Cortex of kidney (tissue), 1 donor: ENCODE measurements at places on chromosomes 11 and 22.

GRCh38 chr11:2989551-2989950, 2.6 kb downstream of the NAP1L4 start:
- DNase-seq: no peak

GRCh38 chr22:42932857-42933484, 75.9 kb upstream of the ARFGAP3 start:
- DNase-seq: no peak

DNA sequence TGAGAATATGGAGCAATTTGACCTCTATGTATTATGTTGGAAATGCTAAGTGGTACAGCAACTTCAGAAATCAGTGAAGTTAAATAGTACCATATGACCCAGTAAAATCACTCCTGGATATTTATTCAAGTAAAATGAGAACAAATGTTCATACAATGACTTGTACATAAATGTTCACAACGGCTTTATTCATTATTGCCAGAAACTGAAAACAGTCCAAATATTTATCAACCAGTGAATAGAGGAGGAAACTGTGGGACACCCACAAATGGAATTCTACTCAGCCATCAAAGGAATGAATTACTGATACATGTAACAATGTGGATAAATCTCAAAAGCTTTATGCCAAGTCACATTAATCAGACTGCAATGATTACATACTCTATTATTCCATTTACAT, 416.3 kb downstream of the AASDHPPT start:
- no peak for DNase-seq

- DNase-seq: no peak
Measured at GRCh38 chr22:31814942-31815341, 61.1 kb downstream of the DEPDC5 start.

GRCh38 chr11:20308601-20309000, 54.9 kb upstream of the HTATIP2 start:
- DNase-seq: no peak

DNA sequence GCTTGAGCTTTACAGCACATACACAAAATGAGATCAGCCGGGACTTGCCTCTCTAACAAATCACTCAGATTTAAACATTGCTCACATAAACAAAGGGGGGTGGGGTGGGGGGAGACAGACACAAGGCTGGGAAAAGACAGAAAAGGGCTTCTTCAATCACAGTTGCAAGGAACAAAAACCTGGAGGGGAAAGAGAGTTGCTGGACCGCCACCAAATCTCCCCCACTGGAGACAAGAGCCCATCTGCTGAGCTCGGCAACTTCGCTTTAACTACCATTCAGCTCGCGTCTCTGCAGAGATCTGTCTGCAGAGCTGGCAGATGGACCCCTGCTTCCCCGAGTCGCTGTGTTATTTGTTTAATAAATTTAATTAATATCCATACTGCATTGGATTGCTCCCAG, 165.0 kb downstream of the RCN1 start:
- no peak for DNase-seq

GRCh38 chr11:22342211-22343031, 4.2 kb downstream of the SLC17A6 start:
- no peak for DNase-seq

GRCh38 chr11:104191124-104191523, 27.2 kb upstream of the PDGFD start:
- no peak for DNase-seq

GRCh38 chr11:62705413-62705812, 1.8 kb downstream of the BSCL2 start:
- DNase-seq: no peak

DNA sequence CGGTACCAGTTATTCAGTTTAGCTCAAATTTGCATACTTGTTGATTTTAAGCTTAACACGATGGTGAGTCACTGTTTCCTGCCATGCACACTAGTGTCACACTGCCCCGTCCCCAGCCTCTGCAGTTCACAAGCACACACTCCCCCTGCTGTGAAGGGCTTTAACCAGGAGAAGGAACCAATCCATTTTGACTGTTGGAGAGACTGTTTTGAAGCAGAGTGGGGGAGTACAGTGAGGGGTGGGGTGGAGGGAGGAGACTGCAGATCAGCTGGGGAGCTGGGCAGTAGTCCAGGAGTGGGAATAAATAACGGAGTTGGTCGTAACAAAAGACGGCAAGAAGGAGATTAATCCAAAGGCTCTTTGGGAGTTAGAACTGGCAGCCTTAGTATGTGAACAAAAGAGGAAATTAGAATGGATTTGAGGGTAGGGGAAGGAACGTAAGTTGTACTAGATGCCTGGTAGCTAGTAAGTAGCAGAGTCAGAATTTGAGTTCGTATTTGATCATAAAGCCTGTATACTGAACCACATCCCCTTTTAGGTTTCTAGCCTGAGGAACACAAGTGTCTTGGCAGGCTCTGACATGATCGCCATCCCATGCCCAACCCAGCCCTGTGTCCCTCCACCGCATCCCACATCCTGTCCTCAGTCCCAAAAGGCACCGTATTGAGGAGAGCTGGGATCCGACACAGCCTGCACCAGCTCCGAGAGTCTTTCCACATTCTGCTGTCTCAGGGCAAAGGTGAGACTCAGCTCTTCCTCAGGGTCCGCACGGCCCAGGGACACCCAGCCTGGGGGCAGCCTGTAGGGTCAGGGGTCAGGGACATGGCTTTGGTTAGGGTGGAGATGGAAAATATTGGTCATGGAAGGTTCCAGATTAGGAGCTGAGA, 862 bp downstream of the TPP1 start:
- DNase-seq: no peak

- no peak for DNase-seq
Measured at GRCh38 chr11:128598506-128599150, 11.3 kb upstream of the ETS1 start.

GRCh38 chr11:77249427-77249826, 52.1 kb downstream of the GDPD4 start:
- DNase-seq: no peak

- no peak for DNase-seq
Measured at GRCh38 chr11:44944181-44944852, 6.4 kb downstream of the TP53I11 start.

DNA sequence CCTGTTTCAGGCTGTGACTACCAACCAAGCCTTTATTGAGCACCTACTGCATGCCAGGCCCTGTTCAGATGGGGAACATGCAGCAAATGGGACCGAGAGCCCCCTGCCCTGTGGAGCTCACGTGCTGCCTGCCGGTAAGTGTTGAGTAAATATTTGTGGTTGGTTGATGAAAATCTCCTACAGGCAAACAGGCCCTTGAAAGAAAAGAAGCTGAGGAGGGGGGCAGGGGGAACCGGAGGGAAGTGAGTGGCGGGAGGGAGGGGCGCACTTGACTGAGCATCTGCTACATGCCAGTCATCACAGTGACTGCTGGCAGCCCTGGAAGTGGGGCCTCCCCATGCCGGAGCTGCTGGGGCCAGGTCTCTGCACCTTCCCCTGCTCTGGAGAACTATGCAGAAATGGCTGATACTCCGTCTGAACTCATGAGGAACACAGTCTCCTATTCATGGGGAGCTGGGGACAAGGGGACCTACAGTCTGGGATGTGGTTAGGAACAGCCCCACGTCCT, 34.2 kb downstream of the MACROD1 start:
- DNase-seq: no peak

- no peak for DNase-seq
Measured at GRCh38 chr11:76677458-76677765, 6.9 kb upstream of the LRRC32 start.

GRCh38 chr22:47123827-47124442, 361.5 kb downstream of the TBC1D22A start:
- DNase-seq: no peak

DNA sequence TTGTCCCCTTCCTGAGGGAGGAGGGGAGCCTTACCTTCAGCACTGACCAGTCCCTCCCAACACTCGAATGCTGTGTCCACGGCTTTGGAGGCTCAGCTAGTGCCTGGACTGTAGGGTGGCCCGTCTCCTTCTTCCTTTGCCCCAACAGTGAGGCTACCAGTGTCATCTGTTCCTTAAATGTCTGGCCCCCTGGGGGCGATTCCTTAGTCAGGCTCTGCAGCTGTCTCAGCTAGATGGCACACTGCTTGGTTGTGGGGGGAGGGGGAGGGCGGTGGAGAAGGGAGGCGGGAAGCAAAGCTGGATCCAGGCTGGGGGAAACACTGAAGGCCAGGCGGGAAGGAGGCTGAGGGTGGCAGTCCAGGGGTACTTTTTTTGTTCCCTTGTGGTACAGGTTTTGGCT, at the start of gene IGSF22:
Gene IGSF22, minus strand, starts transcription at position 149 of the 400 bp plus-strand sequence. CDS start 1,952 bp downstream, outside the sequence.
- no peak for DNase-seq

DNA sequence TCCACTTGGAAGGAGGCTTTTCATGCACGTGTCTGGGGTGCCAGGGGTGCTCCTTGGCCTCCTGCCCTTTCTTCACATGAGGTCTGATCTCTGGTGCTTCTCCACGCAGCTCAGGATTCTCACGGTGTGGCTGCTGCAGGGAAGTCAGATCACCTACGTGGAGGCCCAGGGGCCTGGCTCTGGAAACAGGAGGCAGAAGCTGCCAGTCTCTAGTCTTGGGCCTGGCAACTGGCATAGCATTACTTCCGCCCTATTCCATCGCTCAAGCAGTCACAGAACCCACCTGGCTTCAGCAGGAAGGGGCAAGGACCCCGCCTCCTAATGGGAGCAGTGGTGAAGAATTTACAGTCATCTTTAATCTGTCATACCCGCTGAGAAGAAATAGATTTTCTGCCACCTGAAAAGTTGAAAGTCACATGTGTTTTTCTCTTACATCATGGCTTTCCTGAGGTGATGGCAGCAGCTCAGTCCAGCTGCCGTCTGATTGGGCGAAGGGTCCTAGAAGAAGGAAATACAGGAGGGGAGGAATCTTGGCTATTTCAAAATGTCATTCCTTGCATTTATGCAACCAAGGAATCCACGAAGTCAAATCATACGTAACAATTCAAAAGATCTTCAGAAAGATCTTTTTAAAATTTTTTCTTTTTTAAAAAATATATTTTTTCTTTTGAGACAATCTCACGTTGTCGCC, 50.1 kb upstream of the DKK3 start:
- DNase-seq: no peak

DNA sequence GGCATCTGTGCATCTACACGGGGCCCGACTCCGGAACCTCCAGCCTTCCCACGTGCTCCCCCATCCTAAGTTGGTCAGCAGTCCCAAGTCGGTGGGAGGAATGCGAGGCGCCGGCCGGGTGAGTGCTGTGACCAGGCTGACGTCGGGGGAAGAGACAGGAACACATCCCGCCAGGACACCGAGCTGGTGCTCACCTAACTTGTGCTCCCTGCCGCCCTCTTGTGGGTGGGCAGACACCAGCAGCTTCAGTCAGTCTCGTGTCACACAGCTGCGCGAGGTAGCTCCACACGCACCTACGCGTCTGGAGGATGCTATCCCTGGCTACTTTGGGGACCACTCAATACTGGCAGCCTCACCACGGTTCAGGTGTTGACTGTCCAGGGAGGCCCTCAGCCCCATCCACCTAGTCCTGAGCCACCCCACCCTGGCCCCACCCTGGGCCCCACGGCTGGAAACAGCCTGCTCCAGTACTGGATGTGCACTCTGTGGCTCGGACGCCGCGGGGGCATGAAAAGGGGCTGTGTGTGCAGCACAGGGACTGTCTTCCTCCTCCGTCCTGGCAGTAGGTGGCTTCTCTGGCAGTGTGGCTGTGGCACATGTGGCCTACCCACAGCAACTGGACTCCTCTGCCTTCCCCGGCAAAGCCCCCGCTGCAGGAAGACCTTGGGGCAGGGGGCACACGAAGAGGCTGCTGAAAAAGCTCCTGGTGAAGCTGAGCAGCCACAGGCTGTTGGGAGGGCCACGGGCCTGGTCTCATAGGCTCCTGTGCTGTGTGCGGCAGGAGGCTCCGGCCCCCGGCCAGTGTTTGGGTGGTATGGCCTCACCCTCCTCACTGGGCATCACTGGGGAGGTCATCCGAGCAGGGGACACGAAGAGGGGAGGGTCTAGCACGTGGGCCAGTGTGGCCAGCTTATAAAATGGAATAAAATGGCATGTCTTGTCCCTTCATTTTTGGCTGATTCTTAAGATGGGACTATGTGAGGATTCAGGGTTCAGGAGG, 11.2 kb upstream of the BID start:
- no peak for DNase-seq

GRCh38 chr11:96235751-96236150, 107.2 kb downstream of the MAML2 start:
- no peak for DNase-seq

GRCh38 chr11:5983443-5983842, 3.3 kb downstream of the OR52L1 start:
- no peak for DNase-seq

DNA sequence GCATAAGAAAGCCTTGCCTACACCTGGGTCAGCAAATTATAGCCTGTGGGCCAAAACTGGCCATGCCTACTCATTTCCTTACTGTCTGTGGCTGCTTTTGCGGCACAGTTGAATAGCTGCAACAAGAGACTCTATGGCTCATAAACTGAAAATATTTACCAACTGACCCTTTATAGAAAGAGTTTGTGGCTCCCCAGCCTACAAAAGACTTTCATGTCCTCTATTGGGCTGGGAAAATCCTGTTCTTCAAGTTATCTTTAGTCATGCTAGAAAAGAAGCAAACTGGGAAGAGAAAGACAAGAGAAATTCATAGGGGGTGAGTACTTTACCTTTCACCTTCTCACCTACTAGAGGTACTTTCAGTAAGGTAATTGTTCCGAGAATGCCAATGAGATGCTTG, 175.1 kb downstream of the SWAP70 start:
- DNase-seq: no peak

GRCh38 chr11:63804259-63804658, 9.0 kb upstream of the SPINDOC start:
- no peak for DNase-seq

DNA sequence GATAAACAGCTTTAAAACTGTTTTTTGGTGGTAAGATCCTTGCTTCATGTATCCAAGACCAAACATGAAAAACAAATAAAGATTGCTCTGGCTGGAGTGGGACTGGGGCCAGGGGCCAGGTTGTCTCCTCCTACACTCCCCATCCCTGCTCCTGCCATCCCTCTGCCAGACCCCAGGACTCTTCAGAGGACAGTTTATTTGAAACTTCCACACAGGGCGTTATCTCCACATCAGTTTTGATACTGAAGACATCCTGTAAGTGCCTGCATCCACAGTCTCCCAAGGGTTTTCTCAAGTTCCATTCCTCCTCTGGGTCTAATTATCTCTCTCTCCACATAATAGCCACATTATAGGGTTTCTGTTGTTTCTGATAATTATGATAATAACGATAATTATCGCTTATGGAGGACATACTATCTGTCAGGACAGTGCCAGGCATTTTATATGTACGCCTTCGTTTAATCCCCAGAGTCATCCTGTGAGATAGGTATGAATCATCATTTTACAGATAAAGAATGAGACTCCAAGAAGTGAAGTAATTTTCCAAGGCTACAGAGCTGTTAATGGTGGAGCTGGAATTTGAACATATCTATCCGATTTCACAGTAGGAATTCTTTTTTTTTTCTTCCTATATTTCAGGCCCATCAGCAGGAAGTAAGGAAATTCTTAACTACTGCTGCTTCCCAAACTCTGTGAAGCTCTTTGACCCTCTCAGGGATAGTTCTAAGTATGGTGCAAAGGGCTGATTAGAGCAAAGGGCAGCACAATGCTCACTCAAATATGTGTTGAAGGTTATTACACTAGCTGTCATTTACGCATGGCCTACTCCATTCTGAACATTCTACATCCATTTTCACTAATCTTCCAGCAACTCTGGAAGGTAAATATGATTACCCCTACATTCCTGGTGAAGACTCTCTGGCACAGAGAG, 488.0 kb upstream of the CCDC90B start:
- DNase-seq: no peak

- DNase-seq: no peak
Measured at GRCh38 chr11:28117712-28118111, 9.5 kb downstream of the METTL15 start.

GRCh38 chr11:29019960-29020683, 911.9 kb downstream of the METTL15 start:
- no peak for DNase-seq

GRCh38 chr11:35274909-35275785, 136.2 kb downstream of the CD44 start:
- DNase-seq: no peak

- no peak for DNase-seq
Measured at GRCh38 chr11:289712-290620, 1.0 kb downstream of the PGGHG start.
